AG04449 (cell line): ENCODE measurements at places on chromosomes 16 and 17.
A peak's percentile ranks its signal among the peaks of the same experiment; 100 is the strongest.

DNA sequence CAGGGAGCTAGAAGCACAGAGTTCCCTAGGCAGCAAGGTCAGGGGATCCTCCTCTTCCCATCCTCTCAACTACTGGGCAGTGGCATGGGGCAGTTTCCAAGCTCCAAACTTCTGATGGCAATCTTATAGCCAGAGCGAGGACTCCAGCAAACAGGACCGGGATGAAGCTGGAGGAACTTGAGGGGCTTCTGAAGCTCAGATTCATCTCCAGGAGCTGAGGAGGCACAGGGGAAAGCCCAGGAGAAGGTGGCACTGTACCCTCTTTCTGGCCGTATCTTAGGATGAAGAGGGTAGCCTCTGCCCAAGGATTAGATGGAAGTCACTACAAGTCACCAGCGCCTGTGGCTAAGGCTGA, 50.0 kb upstream of the RPL38 start:
- DNase-seq, result no peak

DNA sequence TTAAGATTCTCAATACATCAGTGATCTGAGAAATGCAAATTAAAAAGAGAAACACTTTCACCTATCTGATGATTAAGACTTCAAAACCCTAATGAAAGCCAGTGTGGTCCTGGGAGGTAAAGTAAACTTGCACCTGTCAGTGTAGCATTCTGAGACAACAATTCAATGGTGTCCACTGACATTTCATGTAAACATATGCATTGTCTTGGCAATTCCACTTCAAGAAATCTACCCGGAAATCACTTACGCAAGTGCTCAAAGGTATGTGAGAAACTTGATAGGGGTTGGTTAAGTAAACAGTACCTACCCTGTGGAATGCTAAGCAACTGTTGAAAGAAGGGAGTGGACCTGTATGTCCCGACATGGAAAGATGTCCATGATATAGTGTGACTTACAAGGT, 2.1 kb downstream of the ST6GALNAC1 start:
- DNase-seq, result no peak

DNA sequence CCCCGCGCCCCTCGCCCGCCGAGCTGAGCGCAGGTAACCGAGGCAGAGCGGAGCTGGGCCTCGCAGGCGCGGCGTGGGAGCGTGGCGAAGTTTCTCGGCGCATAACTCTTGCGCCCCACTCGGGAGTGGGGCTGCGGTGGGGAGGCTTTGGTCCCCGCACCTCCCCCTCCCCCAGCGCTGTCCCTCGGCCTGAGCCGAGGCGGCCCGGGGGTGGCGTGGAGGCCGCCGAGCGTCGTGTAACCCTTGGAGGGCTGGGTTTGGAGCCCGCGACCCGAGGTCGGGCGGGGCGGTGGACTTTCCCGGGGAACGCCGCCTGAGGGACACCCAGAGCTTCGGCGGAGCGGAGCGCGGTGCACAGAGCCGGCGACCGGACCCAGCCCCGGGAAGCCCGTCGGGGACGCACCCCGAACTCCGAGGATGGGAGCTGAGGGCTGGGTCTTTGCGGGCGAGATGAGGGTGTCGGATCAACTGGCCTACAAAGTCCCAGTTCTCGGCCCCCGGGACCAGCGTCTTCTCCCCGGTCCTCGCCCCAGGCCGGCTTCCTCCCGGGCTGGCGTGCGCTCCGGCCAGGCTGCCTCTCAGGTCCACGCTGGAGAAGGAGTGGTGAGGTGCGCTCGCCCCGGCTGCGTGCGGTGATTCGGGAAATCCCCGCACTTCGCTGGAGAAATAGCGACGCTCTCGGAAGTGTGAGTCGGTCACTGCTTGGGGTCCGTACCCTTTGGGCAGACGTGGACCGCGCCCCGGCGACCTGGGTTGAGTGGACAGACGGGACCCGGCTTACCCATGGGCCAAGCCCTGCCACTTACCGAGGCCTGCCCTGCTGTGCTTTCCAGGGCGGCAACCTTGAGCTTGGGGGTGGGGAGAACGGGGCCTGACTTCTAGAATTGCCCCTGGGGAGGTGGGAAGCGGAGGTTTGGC, 168.4 kb downstream of the RAB11FIP4 start:
- no peak for DNase-seq

GRCh38 chr16:797120-797420, 3.5 kb downstream of the GNG13 start:
- DNase-seq, result no peak

- DNase-seq, result peak; percentile 46
These were observed 181.2 kb upstream of the TBX2 start for GRCh38 chr17:61218438-61218837.

GRCh38 chr17:29555840-29556239, 11.0 kb downstream of the ABHD15 start:
- no peak for DNase-seq
